ENCODE measurements at places on chromosomes 1 and 21.

DNA sequence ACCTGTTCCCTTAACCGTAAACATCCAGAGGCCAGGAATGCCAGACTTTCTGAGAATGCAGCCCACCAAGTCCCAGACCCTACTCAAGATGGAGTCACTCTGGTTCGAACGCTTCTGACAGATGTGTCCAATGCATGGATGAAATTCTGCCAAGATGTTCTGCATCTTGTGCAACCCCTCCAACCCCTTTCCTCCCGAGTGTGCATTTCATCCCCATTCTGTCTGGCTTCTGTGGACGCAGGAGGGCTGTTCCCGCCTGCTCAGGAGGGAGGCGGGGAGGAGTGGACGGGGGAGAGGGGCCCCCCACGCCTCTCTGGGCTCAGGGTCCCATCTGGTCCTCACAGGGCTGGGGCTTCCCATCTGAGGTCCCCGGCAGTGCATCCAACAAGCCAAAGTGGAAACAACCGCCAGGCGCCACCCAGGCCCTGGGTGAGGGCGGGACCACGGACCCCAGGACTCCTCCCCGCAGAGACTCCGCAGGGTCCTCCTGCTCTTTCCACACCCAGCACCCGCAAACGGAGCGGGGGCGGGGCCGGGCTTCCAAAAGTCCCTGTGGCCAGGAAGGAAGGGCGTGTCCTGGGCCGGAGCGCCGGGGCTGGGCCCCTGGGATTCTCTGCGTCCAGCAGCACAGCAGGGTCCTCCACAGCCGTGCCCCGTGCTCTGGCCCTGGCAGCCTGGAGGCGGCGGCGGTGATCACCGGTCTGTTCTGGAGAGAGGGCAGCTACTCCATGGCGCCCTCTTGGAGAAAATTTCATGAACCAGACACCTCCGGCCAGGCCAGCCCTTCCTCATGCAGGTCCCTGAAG, 27.8 kb upstream of the SUMO3 start:
- peak; percentile 78 for DNase-seq

DNA sequence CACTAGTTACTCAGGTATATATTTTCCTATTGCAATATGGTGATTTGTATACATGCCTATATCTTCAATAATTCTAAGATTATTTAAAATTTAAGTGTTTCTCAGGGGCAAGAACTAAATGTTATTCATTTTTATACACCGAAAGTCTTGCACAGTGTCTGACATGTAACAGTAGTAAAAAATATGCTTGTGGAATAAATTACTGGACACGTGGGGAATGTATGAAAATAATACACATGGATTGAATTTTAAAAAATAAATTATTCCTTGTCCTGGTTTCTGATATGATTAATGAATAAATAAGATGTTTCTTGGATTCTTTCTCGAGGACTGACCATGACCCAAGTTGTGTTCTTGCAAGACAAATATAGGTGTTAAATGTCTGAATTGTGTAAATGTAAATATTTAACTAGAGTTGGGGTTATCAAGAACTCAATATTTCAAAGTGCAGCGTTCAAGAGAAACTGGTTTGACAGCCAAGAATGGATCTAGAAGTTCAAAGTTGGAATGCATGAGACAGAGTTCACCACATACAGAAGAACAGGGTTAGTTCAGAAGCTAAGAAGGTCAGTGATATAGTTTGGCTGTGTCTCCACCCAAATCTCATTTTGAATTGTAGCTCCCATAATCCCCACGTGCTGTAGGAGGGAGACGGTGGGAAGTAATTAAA, 142.1 kb upstream of the SPAG17 start:
- no peak for DNase-seq

- no peak for DNase-seq
These were observed 191.7 kb downstream of the NTMT2 start for GRCh38 chr1:170337413-170337994.

DNA sequence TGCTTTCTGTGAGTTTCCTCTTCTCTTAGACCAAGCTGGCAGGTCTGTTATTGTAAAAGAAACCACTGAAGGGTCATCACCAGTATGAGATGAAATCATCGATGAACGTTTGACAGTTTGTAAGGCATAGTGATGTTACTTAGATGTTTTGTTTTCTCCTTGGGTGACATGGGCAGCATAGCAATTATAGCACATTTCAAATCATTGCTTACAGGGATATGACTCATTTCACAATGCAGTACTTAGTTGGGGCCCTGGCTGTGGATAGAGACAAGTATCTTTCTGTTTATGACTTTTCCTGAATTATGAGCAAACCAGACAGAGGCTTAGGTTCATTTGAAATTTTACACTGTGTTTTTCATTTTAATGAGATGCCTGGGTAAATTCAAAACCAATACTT, 313.0 kb downstream of the RWDD3 start:
- DNase-seq: no peak

- no peak for DNase-seq
These were observed 42.6 kb downstream of the FAM163A start for GRCh38 chr1:179785728-179786127.

DNA sequence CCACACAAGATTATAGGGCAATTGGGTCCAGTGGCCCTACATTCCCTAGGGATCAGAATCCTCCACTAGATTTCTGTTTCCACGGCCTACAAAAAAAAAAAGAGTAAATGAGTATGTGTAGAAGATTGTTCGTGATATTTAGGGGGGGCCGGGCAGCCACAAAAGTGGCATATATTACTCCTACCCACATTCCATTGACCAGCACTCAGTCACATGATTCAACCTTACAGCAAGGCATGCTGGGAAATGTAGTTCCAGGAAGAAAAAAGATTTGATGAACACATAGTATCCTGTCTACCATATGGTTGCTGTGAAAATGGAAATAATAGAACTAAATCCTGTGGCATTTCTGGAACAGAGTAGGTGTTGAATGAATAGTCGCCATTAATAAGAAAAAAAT, 43.4 kb upstream of the GJB5 start:
- no peak for DNase-seq

GRCh38 chr1:223358826-223359225, 5.2 kb downstream of the SUSD4 start:
- no peak for DNase-seq

GRCh38 chr1:23611601-23612327, 52.5 kb upstream of the ID3 start:
- DNase-seq: no peak

DNA sequence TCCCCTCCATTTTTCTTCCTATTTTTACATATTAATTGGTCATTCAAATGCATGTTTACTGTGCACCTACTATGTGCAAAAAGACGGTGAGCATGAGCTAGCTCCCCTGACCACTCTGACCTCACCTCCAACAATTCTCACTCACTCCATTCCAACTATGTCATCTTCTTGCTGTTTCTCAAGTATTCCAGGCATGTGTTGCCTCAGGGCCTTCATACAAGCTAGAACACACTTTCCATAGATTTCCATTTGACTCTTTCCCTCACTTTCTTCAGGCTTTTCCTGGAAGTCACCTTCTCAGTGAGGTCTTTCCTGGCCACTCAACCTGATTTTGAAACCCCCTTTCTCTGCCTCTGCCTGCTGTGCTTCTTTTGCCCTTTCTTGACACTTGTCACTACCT, 32.6 kb downstream of the CHIA start:
- no peak for DNase-seq

- no peak for DNase-seq
These were observed 1.8 kb upstream of the CKS1B start for GRCh38 chr1:154972517-154973343.

DNA sequence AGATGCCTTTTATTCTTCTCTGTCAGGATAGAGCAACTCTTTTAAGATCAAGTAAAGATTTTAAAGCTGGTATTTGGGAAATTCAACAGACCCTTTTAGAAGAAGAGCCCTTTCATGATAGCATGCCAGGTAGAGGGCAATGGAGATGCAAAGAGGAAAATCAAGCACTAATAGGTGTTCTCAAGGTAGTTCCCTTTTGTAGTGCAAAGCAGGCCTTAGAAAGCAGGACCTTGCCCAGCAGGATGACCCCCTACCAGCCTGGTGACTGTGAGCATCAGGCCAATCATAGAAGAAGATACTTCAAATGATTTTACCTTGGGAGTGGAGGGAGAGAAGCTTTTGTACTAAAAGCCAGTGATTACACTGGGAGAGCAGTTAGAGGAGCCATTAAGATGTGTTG, 381.4 kb upstream of the ZRANB2 start:
- no peak for DNase-seq

DNA sequence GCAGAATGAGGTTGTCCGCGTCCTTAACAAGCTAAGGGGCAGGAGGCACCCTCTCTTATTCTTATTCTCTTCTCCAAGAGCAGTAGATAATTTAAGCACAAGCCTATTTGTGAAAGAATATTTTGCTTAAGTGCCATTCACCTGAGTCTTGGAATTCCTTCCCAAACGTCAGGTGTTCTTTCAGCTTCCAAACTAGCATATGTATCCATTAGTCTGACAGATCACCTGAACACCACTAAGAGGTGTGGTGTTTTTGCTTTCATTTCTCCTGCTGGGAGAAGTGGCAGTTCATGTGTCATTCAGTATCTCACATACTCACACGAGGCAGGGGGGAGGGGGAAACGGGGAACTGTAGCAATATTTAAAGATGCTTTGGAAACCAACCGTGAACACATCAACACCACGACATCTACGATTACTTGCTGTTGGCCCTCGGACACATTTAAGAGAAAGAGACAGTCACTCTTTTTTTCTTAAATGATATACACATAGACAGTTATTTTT, 45.5 kb upstream of the RBM15 start:
- no peak for DNase-seq

DNA sequence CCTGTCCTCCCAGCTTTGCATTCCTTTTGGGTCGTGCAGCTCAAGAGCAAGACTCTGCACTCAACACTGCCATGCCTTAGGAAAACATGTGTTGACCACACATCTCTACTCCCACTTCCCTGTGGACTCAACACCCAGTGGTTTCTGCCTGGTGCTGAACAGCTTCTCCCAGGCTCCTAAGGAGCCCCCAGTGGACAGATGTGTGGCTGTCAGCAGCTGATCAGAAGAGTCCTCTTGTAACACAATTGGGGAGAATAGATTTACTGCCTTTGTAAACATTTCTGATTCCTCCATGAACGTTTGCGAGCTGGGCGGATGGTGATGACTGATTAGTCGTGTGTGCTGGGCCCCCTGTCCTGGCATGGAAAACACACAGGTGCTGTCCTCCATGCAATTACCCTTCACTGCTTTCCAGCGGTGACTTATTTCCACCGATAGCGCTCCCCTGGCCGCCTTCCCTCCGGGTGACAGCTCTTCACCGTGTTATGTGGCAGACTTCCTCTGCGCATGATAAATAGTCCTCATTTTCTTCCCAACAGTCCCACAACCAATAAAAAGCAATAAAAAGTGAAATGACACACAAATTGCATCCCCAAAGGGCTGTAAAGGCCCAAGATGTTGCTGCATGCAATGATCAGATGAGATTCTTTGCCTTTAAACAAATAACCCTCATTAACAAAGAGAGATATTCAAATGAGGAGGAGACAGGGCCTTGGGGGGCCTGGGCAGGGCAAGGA, 249.4 kb upstream of the AJAP1 start:
- no peak for DNase-seq

GRCh38 chr1:222833356-222833876, 18.6 kb downstream of the DISP1 start:
- DNase-seq: no peak

GRCh38 chr1:110280126-110280525, 59.1 kb upstream of the RBM15 start:
- no peak for DNase-seq

DNA sequence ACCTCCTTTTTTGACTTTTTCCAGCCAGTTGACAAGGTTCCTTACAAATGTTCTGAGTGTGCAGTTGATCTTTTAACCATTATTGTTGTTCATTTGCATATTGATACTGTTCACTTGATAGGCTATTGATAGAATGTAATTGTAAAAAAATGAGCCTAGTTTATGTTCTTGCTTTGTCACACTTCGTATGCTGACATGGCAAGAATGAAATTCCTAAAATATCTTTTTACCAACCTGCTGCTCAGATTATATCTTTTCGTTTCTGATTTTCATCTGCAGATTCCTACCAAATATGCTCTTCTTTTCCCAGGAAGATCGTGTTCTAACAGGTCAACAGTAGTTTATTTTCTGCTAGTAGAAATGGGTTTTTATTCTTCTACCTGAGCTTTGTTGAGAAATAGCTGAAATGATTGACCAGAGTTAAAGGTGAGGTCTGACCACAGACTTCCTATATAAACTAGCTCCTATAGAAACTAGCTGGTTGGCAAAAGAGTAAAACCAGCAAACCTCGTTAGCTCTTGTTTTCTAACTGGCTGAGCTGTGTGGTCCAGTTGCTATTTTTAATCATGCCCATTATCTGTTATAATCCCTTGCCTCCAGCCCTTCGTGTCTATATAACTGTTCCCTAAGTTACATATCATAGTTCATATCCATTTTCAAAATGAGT, 174.8 kb downstream of the HS2ST1 start:
- DNase-seq: no peak

DNA sequence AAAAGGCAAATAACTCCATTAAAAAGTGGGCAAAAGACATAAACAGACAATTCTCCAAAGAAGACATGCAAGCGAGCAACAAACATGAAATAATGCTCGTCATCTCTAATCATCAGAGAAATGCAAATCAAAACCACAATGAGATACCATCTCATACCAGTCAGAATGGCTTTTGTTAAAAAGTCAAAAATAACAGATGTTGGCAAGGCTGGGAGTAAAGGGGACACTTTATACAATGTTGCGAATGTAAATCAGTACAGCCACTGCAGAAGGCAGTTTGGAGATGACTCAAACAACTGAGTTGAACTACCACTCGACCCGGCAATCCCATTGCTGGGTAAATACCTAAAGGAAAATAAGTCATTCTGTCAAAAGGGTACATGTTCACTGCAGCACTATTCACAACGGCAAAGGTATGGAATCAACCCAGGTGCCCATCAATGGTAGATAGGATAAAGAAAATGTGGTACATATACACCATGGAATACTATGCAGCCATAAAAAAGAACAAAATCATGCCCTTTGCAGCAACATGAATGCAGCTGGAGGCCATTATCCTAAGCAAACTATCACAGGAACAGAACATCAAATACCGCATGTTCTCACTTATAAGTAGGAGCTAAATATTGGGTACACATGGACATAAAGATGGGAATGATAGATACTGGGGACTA, 25.9 kb downstream of the TSPAN2 start:
- no peak for DNase-seq

DNA sequence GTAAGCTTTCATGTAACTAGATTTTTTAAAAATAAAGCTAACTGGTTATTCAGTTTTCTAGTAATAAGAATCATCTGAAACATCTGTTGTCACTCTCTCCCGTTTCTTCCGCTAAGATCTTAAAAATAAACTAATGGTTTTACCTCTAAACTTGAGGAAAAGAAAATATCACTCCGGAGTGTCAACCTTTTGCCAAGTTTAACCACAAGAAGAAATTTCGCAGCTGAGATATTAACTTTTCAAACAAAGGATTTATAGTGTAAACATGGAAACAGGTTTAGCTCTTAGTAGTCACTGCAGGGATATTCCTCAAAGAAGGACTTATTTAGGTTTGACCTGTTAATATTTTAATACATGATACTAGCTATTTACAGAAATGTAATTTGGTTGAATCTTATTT, 954.9 kb downstream of the ADGRL2 start:
- no peak for DNase-seq
